ENCODE measurements at places on chromosomes 12 and 14. TPM values are rescaled to one million over a fixed set of nuclear protein-coding genes. Genes with fewer than 3 reads are reported as not detected.

The CCDC177 gene
- total RNA-seq, result not detected

The AMHR2 gene
- total RNA-seq, result not detected

The KLHL33 gene
- not detected for total RNA-seq

The TAS2R50 gene
- 1.5 TPM for total RNA-seq

The KRT75 gene
- not detected for total RNA-seq

The NANOG gene
- total RNA-seq, result not detected

Data from endothelial cell of umbilical vein (primary cell).